ENCODE measurements at places on chromosomes 16 and 17. TPM values are rescaled to one million over a fixed set of nuclear protein-coding genes. Genes with fewer than 3 reads are reported as not detected.

DNA sequence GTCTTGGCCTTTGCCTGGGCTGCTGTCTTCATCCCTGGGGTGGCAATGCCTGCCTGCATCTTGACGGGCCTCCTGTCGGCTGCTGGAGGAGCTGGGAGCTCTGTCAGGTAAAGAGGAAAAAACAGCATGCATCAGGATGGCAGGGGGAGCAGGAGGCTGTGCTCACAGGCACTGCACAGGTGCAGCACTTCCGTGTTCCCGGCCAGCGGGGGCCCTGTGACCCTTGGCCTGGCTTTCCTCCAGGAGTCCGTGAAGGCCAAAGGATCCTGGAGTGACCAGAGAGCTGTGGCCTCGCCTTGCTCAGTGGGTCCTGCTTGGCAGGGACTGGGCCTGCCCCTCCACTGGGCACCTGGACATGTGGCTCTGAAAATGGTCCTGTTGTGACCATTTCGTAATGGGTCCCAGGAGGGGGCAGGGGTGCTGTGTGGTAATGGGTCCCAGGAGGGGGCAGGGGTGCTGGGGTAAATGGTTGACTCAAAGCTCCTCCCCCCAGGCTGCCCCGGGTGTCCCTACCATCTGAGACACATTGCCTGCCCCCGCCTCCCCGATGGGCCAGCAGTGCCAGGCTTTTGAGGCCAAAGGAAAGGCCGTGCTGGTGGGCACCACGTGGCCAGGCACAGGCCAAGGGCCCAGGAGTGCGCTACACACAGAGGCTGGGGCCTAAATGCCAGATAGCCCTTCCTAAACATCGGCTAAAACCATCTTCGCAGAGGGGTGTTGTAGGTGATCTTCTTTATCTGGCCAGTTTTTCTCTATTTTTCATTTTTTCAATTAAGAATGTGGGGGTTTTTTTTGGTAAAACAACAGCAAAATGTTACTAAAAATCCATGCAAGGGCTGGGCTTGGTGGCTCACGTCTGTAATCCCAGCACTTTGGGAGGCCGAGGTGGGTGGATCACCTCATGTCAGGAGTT is 4.0 kb upstream of the FASN start:
- no peak overlapping the region for H3K4me3 ChIP-seq
- H3K27ac ChIP-seq: no peak overlapping the region
- H3K27me3 ChIP-seq: no peaks in the 10 kb centered on the region
- no peaks in the 10 kb centered on the region for H3K36me3 ChIP-seq
- no peak for DNase-seq

- H3K4me3 ChIP-seq: no peak overlapping the region
- H3K27me3 ChIP-seq: no peaks in the 10 kb centered on the region
- no peak for DNase-seq
- H3K4me1 ChIP-seq: no peaks in the 10 kb centered on the region
- no peak overlapping the region for H3K27ac ChIP-seq
- H3K36me3 ChIP-seq: no peaks in the 10 kb centered on the region
Measured at GRCh38 chr16:83599789-83600462, 207.9 kb upstream of the HSBP1 start.

- no peak overlapping the region for H3K4me3 ChIP-seq
- H3K4me1 ChIP-seq: peaks cover 8% of the 10 kb centered on the region
- H3K36me3 ChIP-seq: no peaks in the 10 kb centered on the region
- H3K27me3 ChIP-seq: peaks cover 10% of the 10 kb centered on the region
- no peak overlapping the region for H3K27ac ChIP-seq
Measured at GRCh38 chr17:80980397-80981061, 11.1 kb upstream of the CHMP6 start.

- DNase-seq: no peak
- no peak overlapping the region for H3K4me3 ChIP-seq
- no peaks in the 10 kb centered on the region for H3K36me3 ChIP-seq
- H3K27me3 ChIP-seq: peaks cover 50% of the 10 kb centered on the region
- no peak overlapping the region for H3K27ac ChIP-seq
Measured at GRCh38 chr17:61631800-61632199, 40.8 kb upstream of the NACA2 start.

- no peaks in the 10 kb centered on the region for H3K4me1 ChIP-seq
- H3K27me3 ChIP-seq: no peaks in the 10 kb centered on the region
- H3K27ac ChIP-seq: no peak overlapping the region
- H3K4me3 ChIP-seq: no peak overlapping the region
Measured at GRCh38 chr16:6856578-6856977, 476.1 kb upstream of the RBFOX1 start.

DNA sequence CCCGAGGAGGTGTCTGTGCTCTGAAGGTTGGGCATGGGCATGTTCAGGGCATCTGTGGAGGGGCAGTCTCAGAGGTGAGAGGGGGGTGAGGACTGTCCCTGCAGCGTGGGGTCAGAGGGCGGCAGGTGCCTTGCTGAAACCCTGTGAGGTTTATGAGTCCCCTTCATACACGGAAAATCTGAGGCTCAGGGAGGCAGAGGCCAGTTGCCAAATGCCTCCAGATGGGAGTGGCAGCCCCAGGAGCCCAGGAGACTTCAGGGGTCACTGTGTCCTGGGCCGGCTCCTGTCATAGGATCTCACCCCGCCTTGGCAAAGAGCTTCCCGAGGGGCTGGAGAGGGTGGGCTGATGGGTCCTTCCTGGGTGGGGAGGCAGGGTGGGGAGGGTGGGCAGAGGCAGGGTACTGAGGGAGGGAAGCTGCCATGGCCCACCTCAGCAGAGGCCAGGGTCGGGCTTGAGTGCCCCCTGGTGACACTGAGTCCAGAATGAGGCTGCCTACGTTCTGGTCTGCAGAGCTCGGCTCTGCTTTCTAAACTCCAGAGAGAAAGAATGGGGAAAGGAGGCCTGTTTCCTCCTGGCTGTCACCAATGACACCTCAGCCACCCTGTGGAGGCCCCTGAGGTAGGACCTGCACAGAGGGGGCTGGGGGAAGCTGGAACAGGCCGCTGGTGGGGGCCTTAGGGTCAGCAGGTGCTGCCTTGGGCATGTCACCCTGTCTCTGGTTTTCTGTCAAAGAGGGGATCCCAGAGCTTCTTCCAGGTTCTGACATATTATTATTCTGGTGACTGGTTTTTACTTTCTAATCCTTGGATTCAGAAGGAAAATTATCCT is 1.1 kb downstream of the LGALS9 start:
- peak overlapping the region; percentile 92 for H3K27ac ChIP-seq
- peaks cover 68% of the 10 kb centered on the region for H3K4me1 ChIP-seq
- H3K27me3 ChIP-seq: no peaks in the 10 kb centered on the region
- H3K4me3 ChIP-seq: peak overlapping the region; percentile 99

- DNase-seq: no peak
- no peaks in the 10 kb centered on the region for H3K36me3 ChIP-seq
- no peaks in the 10 kb centered on the region for H3K4me1 ChIP-seq
- no peak overlapping the region for H3K4me3 ChIP-seq
Measured at GRCh38 chr16:9170470-9170869, 79.0 kb downstream of the HAPSTR1 start.

Gene SLC13A2
- not detected for total RNA-seq

DNA sequence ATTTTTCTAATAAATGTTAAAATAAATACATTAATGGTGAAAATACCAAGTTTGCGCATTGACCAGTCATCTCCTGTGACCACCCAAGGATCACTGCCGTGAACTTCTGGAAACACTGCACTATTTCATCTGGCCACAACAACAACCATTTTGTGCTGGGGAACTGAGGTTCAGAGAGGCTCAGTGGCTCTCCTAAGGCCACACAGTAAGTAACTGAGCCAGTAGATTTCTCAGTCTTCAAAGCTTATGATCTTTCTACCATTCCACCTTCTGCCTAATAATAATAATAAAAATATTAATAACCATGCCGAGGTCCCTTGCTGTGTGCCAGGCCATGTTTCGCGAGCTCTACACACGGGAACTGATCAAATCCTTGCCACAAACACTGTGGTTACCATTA is 182.0 kb downstream of the IRF8 start:
- H3K4me3 ChIP-seq: no peak overlapping the region
- no peak for DNase-seq
- no peaks in the 10 kb centered on the region for H3K4me1 ChIP-seq
- H3K36me3 ChIP-seq: no peaks in the 10 kb centered on the region
- no peaks in the 10 kb centered on the region for H3K27me3 ChIP-seq

Gene FOXJ1
- total RNA-seq: 0.15 TPM

DNA sequence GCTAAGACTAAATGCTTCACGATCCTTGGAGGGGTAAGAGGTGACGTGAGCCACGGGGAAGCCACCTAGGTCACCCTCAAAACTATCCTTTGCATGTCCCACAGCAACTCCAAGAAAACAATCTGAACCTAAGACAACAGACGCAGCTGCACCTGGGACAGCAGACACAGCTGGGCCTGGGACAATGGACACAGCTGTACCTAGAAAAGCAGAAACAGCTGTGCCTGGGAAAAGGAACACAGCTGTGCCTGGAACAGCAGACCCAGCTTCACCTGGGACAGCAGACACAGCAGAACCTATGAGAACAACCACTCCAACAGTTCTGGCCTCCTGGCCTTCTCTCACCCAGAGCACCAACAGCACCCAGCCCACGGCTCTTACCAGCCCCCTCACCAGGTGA is 11.7 kb upstream of the CD300LD start:
- H3K36me3 ChIP-seq: no peaks in the 10 kb centered on the region
- no peak for DNase-seq
- no peak overlapping the region for H3K4me3 ChIP-seq
- peaks cover 50% of the 10 kb centered on the region for H3K27me3 ChIP-seq
- no peak overlapping the region for H3K27ac ChIP-seq

Gene CTRB1
- not detected for total RNA-seq

DNA sequence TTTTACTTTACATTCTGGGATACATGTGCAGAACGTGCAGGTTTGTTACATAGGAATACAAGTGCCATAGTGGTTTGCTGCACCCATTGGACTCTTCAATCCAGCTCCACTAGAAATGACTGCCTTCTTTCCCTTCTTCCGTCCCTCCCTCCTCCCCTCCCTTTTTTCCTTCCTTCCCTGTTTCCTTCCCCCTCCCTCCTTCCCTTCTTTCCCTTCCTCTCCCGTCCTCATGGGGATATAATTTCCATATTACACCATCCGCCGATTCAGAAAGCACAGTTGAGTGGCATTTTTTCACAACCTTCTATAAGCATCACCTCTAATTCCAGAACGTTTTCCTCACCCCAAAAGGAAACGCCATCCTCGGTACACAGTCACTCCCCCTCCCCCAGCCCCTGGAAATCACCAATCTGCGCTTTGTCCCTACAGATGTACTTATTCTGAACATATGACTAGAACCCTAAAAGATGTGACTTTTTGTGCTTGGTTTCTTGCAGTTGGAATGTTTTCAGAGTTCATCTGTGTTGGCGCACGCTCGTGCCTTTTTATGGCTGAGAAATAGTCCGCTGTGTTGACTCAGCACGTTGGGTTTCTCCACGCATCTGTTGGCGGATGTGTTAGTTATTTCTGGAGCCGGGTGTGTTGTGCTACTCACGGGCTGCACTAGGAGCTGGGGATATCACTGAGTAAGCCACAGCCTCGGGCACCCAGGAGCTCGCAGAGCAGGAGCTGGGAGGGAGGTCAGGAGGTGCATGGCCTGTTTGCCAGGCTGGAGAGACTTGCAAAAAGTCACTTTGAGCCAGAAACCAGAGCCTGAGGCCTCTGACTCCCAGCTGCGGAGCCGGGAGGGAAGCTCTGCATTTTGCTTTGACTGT is 336.4 kb downstream of the SEC14L1 start:
- H3K27me3 ChIP-seq: no peaks in the 10 kb centered on the region
- peaks cover 51% of the 10 kb centered on the region for H3K36me3 ChIP-seq
- H3K27ac ChIP-seq: peak overlapping the region; percentile 40
- H3K4me3 ChIP-seq: no peak overlapping the region
- peaks cover 70% of the 10 kb centered on the region for H3K4me1 ChIP-seq
- no peak for DNase-seq

DNA sequence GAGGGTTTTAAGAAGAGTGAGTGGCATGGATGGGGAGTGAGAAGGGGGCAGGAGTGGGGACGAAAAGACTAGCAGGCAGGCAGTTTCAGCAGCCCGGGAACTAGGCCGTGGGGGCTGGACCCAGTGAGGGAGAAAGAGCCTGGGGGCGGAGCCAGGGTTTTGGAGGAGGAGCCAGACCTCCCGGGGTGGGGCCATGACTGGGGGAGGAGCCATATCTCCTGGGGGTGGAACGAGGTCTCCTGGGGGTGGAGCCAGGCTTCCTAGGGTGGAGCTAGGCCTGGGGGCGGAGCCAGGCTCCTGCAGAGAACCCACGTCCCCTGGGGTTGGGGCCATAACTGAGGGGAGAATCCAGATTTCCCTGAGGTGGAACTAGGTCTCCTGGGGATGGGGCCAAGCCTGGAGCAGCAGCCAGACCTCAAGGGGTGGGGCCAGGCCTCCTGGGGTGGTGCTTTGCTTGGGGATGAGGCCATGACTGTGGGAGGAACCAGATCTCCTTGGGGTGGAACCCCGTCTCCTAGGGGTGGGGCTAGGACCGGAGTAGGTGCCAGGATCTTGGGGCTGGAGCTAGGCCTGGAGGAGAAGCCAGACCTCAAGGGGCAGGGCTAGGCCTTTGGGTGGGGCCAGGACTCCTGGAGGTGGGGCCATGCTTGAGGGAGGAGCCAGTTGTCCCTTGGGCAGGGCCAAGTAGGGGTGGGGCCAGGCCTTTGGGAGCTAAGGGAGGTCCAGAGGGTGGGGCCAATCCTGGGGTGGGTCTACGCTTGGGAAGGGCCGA is 41.7 kb upstream of the JPH3 start:
- peaks cover 5% of the 10 kb centered on the region for H3K27me3 ChIP-seq
- no peak overlapping the region for H3K27ac ChIP-seq
- no peaks in the 10 kb centered on the region for H3K4me1 ChIP-seq
- no peaks in the 10 kb centered on the region for H3K36me3 ChIP-seq

GRCh38 chr17:10075919-10076318 is 122.5 kb downstream of the GAS7 start:
- no peak overlapping the region for H3K4me3 ChIP-seq
- DNase-seq: no peak
- H3K27me3 ChIP-seq: no peaks in the 10 kb centered on the region
- H3K36me3 ChIP-seq: no peaks in the 10 kb centered on the region
- H3K27ac ChIP-seq: no peak overlapping the region

DNA sequence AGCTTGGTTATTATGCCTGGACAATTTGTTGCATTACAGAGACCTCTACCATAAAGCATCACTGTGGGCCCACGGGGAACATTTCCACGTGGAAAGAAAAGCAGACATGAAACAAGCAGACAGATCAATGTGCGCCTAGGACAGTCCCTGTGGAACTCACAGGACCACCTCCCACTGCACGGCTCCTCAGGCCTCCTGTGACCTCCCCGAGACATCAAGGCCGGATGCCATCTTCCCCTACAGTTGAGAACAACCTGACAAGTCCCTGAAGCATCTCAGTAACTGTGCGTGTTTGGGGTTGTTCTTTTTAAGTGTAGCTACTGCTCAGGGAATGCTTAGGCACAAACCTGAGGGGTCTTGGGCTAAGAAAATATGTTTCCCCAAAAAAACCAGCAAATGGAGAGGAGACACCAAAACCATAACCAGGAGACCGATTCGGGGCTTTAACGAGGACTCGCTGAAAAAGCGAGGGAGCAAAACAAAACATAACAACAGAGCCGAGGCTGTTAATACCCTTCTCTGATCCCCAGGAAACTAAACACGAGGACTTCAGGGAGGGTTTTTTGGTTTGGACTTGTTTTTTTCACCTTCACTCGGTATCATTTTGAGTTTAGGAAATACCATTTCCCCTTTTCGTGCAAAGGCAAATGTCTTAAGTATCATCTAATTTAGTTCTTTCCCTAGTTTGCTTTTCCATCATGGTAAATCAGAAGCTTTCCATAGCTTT is 87.1 kb downstream of the CYTH1 start:
- H3K4me3 ChIP-seq: no peak overlapping the region
- H3K27me3 ChIP-seq: no peaks in the 10 kb centered on the region

GRCh38 chr16:50293041-50293783 is 26.9 kb downstream of the ADCY7 start:
- no peak overlapping the region for H3K27ac ChIP-seq
- peaks cover 71% of the 10 kb centered on the region for H3K36me3 ChIP-seq
- peaks cover 17% of the 10 kb centered on the region for H3K4me1 ChIP-seq
